ENCODE measurements at places on chromosomes 12 and 14. TPM values are rescaled to one million over a fixed set of nuclear protein-coding genes. Genes with fewer than 3 reads are reported as not detected.

DNA sequence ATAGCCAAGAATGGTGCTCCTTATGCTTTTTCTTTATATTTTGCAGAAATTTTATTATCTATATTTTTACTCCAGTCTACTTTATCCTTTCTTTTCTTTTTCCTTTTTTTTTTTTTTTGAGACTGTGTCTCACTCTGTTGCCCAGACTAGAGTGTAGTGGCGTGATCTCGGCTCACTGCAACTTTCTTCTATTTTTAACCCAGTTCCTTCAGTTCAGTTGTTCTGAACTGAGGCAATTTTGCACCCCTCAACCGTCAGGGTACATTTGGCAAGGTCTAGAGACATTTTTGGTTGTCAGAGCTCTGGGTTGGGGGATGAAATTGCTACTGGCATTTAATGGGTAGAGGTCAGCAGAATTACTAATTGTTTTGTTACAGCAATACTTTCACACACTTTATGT is 75.7 kb downstream of the DIP2B start:
- DNase-seq: no peak

DNA sequence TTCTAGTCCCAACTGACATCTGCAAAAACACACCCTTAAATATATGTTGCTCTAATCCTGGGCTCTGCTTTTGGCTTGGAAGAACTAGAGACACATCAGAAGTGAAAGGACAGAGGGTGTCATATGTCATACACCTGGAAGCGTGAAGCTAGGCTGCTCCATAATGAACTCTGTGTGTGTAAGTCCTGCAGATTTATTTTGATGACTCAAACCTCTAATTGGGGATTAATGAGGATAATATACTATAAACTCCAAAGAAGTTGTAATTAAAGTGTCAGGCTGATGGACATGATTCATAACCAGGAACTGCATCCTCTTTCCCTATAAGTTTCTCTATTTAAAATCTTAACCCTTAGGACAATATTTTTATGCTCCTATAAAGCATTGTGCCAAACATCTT is 4.4 kb upstream of the KCNK10 start:
- no peak for DNase-seq

Gene ERBB3
- 3.2 TPM for total RNA-seq

DNA sequence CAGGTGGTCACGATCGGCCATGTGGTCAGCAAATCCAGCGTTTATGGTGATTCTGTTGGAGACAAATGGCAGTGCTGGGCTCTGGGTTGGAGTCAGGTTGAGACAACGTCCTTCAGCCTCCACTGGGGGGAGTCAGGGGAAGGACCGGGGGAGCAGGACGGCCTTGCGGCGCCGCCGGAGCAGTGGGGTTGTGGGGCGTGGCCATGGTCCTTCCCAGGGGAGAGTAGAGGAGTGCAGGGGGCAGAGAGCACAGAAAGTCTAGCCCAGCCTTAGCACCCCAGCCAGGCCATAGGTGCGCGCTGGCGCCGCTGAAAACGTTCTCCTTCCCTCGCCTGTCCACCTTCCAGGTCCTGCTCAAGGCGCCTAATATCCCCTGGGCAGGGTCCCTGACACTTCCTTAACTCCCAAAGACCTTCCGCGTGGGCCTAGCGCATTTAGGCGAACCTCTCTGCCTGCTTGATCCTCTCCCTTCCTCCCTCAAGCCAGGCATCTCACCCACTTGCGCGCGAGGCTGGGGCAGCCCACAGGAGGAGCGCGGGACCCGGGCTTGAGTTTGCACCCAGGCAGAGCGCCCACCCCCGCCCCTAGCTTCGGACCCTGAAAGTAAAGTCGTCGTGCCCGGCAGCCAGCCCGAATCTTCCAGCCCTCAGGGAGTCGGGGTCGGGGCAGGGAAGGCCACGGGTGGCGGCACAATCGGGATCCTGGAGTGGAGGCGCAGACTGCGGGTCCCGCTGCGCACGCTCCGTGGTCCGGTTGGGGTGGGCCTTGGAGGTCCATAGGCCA is 3.1 kb upstream of the KIF26A start:
- DNase-seq: peak; percentile 42

Gene GLIPR1L2
- 0.94 TPM for total RNA-seq

Gene SYNDIG1L
- 1.2 TPM for total RNA-seq

DNA sequence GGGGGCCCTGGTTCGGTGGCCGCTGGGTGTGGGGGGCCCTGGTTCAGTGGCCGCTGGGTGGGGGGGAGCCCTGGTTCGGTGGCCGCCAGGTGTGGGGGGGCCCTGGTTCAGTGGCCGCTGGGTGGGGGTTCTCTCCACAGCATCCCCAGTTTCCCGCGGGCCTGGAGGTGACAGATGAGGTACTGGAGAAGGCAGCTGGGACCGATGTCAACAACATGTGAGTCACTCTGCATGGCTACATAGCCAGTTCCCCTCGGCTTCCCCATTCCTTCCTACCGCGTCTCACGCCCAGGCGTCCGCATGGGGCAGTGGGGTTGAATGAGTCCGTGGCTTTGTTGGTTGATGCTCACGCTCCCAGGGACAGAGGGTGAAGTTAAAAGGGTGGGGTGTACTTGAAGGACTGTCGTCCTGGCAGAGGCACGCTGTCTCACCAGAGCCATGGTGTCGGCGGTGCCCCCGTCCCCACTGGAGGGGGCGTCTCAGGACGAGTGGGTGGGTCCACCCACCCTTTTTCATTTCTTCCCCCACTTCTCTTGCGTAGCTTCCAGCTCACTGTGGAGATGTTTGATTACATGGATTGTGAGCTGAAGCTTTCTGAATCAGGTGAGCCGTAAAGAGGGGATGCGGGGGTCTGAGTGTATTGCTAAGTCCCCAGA is 15.6 kb downstream of the HIP1R start:
- DNase-seq: peak; percentile 69

- DNase-seq: no peak
These were observed 53.1 kb upstream of the FBRSL1 start for GRCh38 chr12:132436791-132437251.

Gene CD27
- 1.2 TPM for total RNA-seq

DNA sequence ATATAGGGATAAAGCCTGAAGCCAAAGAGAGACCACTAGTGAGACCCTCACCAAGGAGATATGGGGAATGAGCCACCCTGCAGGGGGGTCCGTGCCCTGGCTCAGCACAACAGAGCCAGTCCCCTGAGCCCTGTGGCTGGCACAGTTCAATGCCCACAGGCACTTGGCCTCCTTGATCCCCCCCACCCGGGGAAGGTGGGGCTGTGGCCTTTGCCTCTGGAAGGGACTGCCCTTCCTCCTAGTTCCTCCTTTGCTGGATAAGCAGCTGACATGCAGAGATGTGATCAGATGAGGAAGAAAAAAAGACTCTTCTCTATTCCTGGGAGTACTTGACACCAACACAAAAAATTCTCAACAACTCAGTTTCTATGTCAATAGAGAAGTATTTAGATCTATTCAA is 19.9 kb downstream of the TTC7B start:
- DNase-seq: peak; percentile 72

Gene FOXN4
- not detected for total RNA-seq

Gene CSAD
- total RNA-seq: 52.7 TPM

GRCh38 chr14:77498984-77499527 is 440 bp upstream of the ISM2 start:
- DNase-seq: no peak

GRCh38 chr12:124566997-124567672 is at the start of gene NCOR2:
Gene NCOR2, minus strand, starts transcription at chr12:124567612. Its CDS starts 72,361 bp downstream, at chr12:124495251.
- no peak for DNase-seq

DNA sequence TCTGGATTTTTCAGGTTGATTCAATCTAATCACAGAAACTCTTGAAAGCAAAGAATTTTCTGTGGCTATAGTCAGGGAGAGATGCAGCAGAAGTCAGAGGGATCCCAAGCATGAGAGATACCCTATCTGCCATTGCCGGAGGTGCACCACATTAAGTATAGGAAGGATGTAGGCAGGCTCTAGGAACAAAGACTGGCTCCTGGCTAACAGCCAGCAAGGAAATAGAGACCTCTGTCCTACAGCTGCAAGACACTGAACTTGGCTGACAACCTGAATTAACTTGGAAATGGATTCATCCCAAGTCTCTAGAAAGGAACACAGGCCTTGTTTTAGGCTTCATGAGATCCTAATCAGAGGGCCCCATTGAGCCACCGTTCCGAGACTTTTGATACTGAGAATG is 364.9 kb upstream of the FLRT2 start:
- no peak for DNase-seq

GRCh38 chr14:105448706-105449111 is 25.9 kb upstream of the CRIP2 start:
- peak; percentile 94 for DNase-seq

Gene CABP1
- 3.0 TPM for total RNA-seq

DNA sequence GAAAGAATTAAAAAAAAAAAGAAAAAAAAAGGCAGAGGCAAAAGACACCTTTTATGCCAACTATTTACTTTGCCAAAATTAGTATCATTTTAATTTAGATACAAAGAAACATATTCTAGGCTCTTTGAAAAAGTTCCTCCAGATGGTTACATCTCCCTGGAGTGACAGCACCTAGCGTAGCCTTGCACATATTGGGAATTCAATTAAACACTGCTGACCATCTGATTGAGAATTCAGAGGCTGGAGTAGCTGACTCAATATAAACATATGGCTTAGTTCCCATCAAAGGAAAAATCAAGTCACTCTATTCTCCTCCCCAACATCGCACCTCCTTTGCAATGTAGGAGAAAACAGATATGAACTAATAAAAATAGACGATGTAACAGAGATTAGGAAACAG is 36.4 kb downstream of the ANKS1B start:
- no peak for DNase-seq

DNA sequence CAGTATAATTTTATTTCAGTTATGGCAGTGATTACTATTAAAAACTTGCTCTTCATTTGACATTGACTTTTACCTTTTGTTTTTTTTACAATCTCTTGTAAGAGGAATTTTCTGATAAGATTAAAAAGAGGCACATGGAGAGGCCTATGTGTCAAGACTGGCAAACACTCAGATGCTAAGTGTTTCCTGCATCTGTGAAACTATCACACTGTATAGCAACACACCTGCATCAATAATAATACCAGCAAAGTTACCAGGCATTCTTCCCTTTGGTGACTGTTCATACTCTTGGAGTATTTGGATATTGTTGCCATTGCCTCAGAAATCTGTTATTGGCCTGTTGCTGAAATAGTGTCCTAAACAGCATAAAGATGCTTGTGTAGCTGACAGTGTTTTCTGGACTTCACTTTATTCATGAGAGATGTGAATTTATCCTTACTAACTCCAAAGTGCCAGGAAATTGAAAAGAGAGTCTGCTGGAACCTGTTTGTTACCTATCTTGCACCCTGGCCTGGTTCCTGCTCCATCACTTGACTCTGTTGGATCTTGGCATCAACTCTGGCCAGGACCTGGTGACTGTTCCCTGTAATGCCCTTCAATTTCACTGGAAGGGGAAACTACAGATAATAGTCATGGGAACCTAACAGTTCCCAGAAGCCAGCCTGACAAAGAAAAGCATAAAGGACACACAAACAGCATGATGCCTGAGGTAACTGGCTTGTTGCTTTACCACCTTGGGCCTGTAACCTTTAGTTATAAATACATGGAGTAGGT is 19.8 kb downstream of the SLC16A7 start:
- DNase-seq: no peak

DNA sequence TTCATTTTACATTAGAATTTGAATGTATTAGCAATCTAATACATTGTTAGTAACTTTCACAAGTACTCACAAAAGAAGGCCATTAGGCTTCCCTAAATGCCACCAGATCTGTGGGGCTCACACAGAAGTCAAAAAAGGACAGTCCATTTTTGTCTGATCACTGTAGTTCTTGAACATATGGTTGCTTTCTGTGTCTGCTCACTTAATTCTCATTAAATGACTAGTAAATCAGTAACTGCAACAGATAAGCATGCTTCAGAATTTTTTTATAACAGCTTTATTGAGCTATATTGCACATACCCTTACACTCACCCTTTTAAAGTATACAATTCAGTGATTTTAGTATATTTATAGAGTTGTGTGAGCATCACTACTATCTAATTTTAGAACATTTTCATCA is 71.4 kb downstream of the DENND5B start:
- DNase-seq: no peak

DNA sequence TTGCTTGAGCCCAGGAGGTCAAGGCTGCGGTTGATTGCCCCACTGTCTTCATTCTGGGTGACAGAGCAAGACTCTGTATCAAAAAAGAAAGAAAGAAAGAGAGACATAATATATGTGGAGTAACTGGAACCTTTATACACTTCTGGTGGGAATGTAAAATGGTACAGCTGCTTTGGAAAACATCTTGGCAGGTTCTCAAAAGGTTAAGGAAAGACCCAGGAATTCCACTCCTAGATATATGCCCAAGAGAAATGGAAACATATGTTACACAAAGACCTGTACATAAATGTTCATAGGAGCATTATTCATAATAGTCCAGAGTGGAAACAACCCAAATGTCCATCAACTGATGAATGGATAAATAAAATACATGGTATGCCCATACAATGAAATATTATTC is 7.2 kb downstream of the RBMS2 start:
- no peak for DNase-seq

Gene INHBC
- total RNA-seq: not detected

Gene LTBR
- 103 TPM for total RNA-seq

- DNase-seq: no peak
These were observed 28.0 kb downstream of the NELL2 start for GRCh38 chr12:44847888-44848702.

Measured in aorta (tissue), 5 donors.